ENCODE measurements at places on chromosomes 7 and 10. TPM values are rescaled to one million over a fixed set of nuclear protein-coding genes. Genes with fewer than 3 reads are reported as not detected.

Gene CCDC7
- 0.84 TPM for polyA plus RNA-seq

Gene STEAP1B
- not detected for polyA plus RNA-seq

Gene MINDY4
- 5.3 TPM for polyA plus RNA-seq

Gene NCF1
- polyA plus RNA-seq, result 0.92 TPM

Gene CFTR
- polyA plus RNA-seq, result 2.5 TPM

Gene GIMAP4
- polyA plus RNA-seq, result 28.9 TPM

Gene PRSS37
- not detected for polyA plus RNA-seq

Gene OR6V1
- not detected for polyA plus RNA-seq

Gene PLXNA4
- polyA plus RNA-seq, result 0.17 TPM

Gene TYW1B
- 3.2 TPM for polyA plus RNA-seq

GRCh38 chr7:88437132-88437531 is 130.4 kb upstream of the STEAP4 start:
- no peak for DNase-seq
- H3K27me3 ChIP-seq, result no peaks in the 10 kb centered on the region
- no peaks in the 10 kb centered on the region for H3K36me3 ChIP-seq
- no peaks in the 10 kb centered on the region for H3K4me1 ChIP-seq
- H3K27ac ChIP-seq, result no peak overlapping the region
- no peak overlapping the region for H3K4me3 ChIP-seq

- H3K27me3 ChIP-seq, result peaks cover 29% of the 10 kb centered on the region
- DNase-seq, result peak; percentile 36
- no peak overlapping the region for H3K4me3 ChIP-seq
- no peaks in the 10 kb centered on the region for H3K36me3 ChIP-seq
Measured at GRCh38 chr10:16519250-16519907, 2.3 kb downstream of the C1QL3 start.

DNA sequence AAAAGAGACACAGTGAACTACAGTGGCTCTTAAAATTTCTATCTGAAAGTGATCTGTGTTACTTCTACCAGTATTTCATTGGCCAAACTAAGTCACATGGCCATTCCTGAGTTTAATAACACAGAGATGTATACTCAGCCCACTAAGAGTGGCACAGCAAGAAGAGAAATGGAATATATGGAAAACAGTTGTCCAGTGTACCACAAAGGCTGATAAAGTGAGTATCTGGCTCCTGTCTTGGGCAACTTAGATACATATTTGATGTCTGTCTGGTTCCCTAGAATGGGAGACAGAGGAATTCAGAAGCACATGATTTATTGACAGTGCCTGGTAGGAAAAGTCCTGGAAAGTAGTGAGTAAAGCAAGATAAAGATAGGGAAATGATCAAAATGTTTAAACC is 10.1 kb upstream of the PON1 start:
- H3K4me1 ChIP-seq, result no peaks in the 10 kb centered on the region
- no peak for DNase-seq
- H3K27me3 ChIP-seq, result no peaks in the 10 kb centered on the region
- no peak overlapping the region for H3K4me3 ChIP-seq
- no peaks in the 10 kb centered on the region for H3K36me3 ChIP-seq
- H3K27ac ChIP-seq, result no peak overlapping the region

DNA sequence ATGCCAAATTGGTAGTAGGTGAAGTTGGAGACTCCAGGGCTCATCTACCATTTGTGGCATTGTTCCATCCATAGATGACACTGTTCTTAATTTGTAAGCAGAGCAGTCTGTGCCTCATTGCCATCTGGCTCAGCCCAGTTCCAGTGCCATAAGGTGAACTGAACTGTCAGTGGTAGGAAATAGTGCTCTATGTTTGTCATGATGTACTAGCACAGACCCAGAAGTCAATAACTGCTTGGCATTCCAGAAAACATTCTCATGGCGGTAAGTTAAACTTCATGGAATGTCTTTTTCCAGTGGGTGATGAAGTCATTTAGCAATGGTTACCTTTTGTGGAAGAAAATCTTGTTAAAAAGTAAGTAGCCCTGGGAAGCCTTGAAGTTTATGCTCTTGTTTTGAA is 302.7 kb downstream of the SUGCT start:
- no peak for DNase-seq
- no peaks in the 10 kb centered on the region for H3K36me3 ChIP-seq
- H3K4me1 ChIP-seq, result no peaks in the 10 kb centered on the region
- H3K4me3 ChIP-seq, result no peak overlapping the region
- H3K27me3 ChIP-seq, result no peaks in the 10 kb centered on the region

DNA sequence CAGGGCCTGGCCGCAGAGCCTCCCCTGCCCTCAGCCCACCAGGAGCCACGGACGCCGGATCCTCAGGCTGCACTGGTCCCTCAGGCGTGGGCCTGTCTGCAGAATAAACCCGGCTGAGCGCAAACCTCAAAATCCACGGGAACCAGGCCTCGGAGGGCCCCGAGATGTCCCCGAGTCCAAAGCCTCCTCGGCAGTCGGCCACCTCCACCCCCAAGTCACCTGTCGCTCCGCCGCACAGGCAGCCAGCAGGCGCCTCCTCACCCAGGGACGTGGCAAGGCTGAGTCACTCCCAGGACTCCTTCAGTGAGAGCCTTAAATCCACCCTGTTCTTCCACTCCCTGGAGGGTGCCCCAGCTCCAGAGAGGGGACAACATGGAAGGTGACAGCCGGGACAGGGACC is 33.2 kb downstream of the STK32C start:
- no peaks in the 10 kb centered on the region for H3K4me1 ChIP-seq
- no peaks in the 10 kb centered on the region for H3K36me3 ChIP-seq
- H3K27me3 ChIP-seq, result no peaks in the 10 kb centered on the region

DNA sequence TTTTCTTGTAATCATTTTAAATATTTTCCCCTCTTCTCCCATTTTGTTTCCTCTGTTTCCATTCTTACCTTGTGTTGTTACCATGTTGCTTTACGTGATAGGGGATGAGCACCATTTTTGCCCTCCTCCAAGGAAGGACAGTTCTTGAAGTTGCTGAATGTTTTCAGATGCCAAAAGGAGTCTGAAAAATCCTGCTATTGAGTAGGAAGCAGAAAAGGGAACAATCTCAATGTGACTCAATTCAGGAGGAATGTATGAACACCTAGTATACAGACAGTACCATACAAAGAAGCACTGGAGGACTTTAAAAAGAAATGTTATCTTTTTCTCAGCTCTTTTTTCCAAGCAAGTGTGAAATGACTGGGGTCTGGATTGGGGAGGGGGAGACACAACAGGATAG is 5.1 kb upstream of the NAMPT start:
- no peaks in the 10 kb centered on the region for H3K27me3 ChIP-seq
- DNase-seq, result no peak
- H3K4me3 ChIP-seq, result no peak overlapping the region
- H3K27ac ChIP-seq, result no peak overlapping the region
- H3K4me1 ChIP-seq, result peaks cover 4% of the 10 kb centered on the region

DNA sequence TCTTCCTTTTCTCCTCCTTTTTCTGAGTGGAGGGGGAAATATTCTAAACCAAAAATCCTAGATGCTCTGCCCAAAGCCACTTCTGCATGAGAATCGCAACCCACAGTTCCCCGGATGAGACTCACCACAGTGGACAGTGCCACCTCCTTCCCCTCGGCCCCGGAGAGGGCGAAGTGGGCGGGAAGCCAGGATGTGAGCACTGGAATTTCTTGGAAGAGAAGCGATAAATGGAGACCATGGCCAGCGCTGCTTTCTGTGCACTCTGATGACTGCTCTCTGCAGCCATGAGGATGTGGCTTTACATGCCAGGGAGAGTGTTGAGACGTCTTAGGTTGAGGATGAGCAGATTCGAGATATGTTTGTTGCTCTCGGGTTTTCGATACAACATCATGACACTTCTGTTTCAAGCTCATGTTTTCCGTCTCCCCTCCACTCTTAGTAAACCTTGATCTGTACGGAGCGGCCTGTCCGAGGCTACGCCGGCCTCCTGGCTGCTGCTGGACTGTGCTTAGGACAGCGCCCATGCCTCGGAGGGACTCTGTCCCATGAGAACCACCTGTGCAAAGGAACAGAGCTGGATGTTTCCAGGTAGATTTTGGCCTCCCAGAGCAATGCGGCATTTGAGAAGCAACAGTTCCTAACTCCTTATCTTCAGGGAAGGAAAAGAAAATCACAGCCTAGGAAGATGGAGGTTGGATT is 414.6 kb upstream of the FOXK1 start:
- H3K27me3 ChIP-seq, result no peaks in the 10 kb centered on the region
- H3K4me1 ChIP-seq, result no peaks in the 10 kb centered on the region
- no peak overlapping the region for H3K4me3 ChIP-seq
- DNase-seq, result no peak
- H3K36me3 ChIP-seq, result no peaks in the 10 kb centered on the region

DNA sequence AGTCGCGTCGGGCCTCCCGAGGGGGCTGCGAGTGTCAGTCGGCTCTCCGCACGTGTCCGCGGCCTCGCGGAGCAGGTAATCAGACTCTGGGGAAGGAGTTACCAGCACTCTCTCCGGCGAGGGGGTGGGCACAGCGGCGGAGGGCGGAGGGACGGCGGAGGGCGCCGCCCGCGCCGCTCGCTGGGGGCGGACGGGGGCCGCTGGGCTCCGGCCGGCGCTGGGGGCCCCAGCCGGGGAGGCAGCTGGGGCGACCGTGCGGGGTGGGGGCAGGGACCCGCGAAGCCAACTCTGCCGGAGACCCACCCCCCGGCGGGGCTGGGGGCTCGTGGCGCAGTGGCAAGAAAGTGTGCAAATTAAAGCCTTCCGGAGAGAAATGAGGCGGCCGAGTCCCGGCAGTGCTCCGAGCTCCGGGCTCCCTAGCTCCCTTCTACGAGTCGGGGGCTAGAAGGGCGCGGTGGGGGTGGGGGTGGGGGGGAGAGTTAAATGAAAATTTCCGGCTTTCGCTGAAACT is at the start of gene CDK6:
Gene CDK6, minus strand, starts transcription at position 85 of the 511 bp plus-strand sequence. CDS start 3,250 bp downstream, outside the sequence.
- peak; percentile 89 for DNase-seq
- H3K4me1 ChIP-seq, result no peaks in the 10 kb centered on the region
- H3K4me3 ChIP-seq, result peak within 1 kb of the TSS; percentile 95
- H3K36me3 ChIP-seq, result no peaks in the 10 kb centered on the region

- H3K27me3 ChIP-seq, result no peaks in the 10 kb centered on the region
- peaks cover 6% of the 10 kb centered on the region for H3K4me1 ChIP-seq
- no peaks in the 10 kb centered on the region for H3K36me3 ChIP-seq
- no peak overlapping the region for H3K27ac ChIP-seq
Measured at GRCh38 chr10:103544657-103545310, 51.3 kb downstream of the NEURL1 start.

- H3K27ac ChIP-seq, result no peak overlapping the region
- no peaks in the 10 kb centered on the region for H3K36me3 ChIP-seq
- H3K27me3 ChIP-seq, result no peaks in the 10 kb centered on the region
- DNase-seq, result no peak
- H3K4me3 ChIP-seq, result no peak overlapping the region
Measured at GRCh38 chr10:84214046-84214572, 11.2 kb downstream of the LRIT2 start.

DNA sequence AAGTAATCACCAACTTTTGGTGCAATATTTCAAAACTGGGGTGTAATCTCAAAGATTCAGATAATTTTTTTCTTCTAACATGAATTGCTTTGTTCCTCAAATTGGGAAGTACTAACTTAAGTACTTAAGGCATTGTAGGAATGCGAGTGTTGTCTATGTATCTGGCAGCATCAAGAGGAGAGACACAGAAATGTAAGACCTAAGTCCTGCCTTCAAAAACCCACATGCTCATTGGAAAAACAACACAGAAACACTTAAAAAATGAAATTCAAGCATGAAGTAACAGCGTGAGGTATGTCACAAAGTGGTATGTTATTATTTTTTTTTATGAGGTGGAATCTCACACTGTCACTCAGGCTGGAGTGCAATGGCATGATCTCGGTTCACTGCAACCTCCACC is 288.5 kb downstream of the ZEB1 start:
- DNase-seq, result no peak
- H3K27me3 ChIP-seq, result no peaks in the 10 kb centered on the region
- peaks cover 4% of the 10 kb centered on the region for H3K4me1 ChIP-seq
- no peaks in the 10 kb centered on the region for H3K36me3 ChIP-seq
- no peak overlapping the region for H3K27ac ChIP-seq

DNA sequence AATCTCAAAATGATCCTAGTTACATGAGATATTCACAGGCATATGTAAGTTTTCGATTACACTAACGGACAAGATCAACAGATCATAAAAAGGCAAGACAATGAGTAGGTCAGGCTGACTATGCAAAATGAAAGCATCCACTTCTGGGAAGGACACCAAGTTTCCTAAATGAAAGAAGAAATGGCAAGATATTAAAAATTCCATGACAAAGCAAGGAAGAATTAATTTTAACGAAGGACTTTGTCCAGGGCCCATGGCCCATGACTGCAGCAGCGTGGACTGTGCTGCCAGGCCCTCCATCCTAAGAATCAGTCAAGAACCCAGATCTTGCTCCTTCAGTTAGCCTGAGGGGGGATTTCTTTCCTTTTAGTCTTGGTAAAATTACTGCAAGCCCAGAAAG is 182.4 kb upstream of the FRMD4A start:
- no peaks in the 10 kb centered on the region for H3K27me3 ChIP-seq
- no peak overlapping the region for H3K4me3 ChIP-seq
- no peaks in the 10 kb centered on the region for H3K4me1 ChIP-seq
- H3K36me3 ChIP-seq, result peaks cover 2% of the 10 kb centered on the region
- DNase-seq, result no peak

GRCh38 chr10:132331601-132332432 is at the start of gene LRRC27:
TSS of gene LRRC27 (plus strand) at chr10:132332193. CDS start at chr10:132333525, 1,332 bp downstream.
- peak within 1 kb of the TSS; percentile 78 for H3K4me3 ChIP-seq
- no peaks in the 10 kb centered on the region for H3K27me3 ChIP-seq
- peaks cover 4% of the 10 kb centered on the region for H3K4me1 ChIP-seq
- peak within 1 kb of the TSS; percentile 69 for H3K27ac ChIP-seq
- peak; percentile 98 for DNase-seq

GRCh38 chr7:122746948-122747347 is 44.2 kb upstream of the RNF148 start:
- H3K4me1 ChIP-seq, result peaks cover 2% of the 10 kb centered on the region
- DNase-seq, result no peak
- no peak overlapping the region for H3K27ac ChIP-seq
- no peaks in the 10 kb centered on the region for H3K36me3 ChIP-seq

DNA sequence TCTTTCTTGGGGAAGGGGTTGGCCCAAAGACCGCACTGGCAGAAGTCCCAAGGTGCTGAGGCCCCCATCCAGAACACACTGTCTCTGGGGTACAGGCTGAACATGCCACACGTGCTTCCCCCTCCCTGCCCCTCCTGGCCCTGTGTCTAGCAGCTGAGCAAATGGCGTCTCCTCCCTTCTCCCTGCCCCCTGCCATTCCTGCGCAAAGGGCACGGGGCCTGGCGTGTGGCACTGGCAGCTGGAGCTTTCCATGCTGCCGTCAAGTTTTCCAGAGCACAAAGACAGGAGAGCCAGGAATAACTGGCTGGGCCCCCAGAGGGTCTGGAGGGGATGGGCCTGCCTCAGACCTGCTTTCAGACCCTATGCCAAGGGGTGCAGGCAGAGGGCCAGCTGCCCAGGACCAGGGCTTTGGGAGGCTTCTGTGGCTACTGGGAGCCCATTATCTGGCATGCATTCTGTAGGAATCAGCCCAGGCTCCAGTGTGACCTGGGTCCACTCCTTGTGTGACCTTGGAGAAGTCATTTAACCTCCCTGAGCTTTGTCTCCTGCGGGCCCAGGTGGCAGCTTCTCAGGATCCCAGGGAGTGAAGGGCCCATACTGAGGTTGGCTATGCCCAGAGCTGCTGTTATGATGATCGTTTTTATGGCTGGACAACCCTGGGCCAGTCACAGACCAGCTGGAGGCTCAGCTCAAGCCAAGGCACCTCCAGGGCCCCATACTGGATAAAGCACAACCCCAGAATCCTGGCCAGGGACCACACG is 710 bp upstream of the LDB3 start:
- H3K36me3 ChIP-seq, result no peaks in the 10 kb centered on the region
- no peak for DNase-seq
- peaks cover under 1% of the 10 kb centered on the region for H3K4me1 ChIP-seq
- no peak overlapping the region for H3K27ac ChIP-seq
- no peak overlapping the region for H3K4me3 ChIP-seq

- no peaks in the 10 kb centered on the region for H3K4me1 ChIP-seq
- H3K27ac ChIP-seq, result no peak overlapping the region
- no peaks in the 10 kb centered on the region for H3K27me3 ChIP-seq
- H3K36me3 ChIP-seq, result no peaks in the 10 kb centered on the region
Measured at GRCh38 chr7:20918156-20918555, 131.5 kb upstream of the SP8 start.

- peak; percentile 89 for DNase-seq
- H3K4me3 ChIP-seq, result no peak overlapping the region
Measured at GRCh38 chr10:16944402-16944801, 127.2 kb upstream of the RSU1 start.
